GM23338 (cell line): ENCODE measurements at places on chromosomes 5 and 9. TPM values are rescaled to one million over a fixed set of nuclear protein-coding genes. Genes with fewer than 3 reads are reported as not detected.

SPRY4 gene
- 177 and 240 TPM in 2 replicates for total RNA-seq

TTLL11 gene
- 1.4 and 1.7 TPM in 2 replicates for total RNA-seq

IL5 gene
- total RNA-seq = not detected in 2 replicates

CA9 gene
- not detected in 2 replicates for total RNA-seq

LRRC19 gene
- not detected in 2 replicates for total RNA-seq

SPINK4 gene
- total RNA-seq = not detected in 2 replicates

FAXDC2 gene
- 1.8 and 4.6 TPM in 2 replicates for total RNA-seq

HAND1 gene
- not detected in 2 replicates for total RNA-seq

GARIN3 gene
- total RNA-seq = not detected in 2 replicates

CAMLG gene
- total RNA-seq = 34.0 and 34.4 TPM in 2 replicates

SLC2A6 gene
- total RNA-seq = 30.9 and 39.3 TPM in 2 replicates

TAF11L14 gene
- total RNA-seq = not detected in 2 replicates

EIF4EBP3 gene
- total RNA-seq = 2.4 TPM in 1 of 2 replicates, not detected in the other

KIF12 gene
- 0.58 and 4.3 TPM in 2 replicates for total RNA-seq

ICE1 gene
- 54.4 and 59.5 TPM in 2 replicates for total RNA-seq

ENDOG gene
- 14.6 and 23.5 TPM in 2 replicates for total RNA-seq

DNA sequence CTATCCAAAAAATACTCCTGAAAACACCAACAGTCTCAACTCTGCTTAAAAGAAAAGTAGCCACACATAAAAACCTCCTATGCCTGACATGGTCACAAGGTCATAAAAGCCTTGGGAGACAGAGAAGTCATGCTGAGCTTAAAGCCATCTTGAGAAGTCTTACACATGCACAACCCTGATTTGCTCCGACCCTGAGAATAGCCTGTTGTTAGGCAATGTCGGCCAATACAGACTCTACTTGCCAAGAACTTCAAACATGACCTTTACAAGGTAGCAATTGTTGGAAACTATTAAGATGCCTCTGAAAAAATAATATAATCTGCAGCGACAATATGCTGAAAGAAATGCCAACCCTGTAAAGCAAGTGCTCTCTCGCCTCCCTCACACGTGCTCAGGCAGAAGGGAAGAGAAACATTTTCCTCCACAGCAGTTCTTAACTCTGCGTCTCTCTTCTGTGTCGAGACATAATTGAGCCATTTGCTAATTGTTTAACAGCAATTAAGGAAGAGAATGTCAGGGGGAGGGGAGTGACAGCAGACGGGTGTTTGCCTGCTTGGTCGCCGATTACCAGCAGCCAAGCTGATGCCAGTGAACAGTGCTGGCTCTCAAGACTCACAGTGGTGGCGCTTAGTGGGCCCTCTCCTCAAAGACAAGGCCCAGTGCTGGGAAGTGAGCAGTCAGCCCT lies 393.6 kb downstream of the SPOCK1 start:
- no peak for DNase-seq

- DNase-seq = peak; percentile 91
Observed at GRCh38 chr5:611731-612486, at the start of gene CEP72. CEP72 (plus strand) TSS chr5:612340; CDS start chr5:612362, 22 bp downstream.

DNA sequence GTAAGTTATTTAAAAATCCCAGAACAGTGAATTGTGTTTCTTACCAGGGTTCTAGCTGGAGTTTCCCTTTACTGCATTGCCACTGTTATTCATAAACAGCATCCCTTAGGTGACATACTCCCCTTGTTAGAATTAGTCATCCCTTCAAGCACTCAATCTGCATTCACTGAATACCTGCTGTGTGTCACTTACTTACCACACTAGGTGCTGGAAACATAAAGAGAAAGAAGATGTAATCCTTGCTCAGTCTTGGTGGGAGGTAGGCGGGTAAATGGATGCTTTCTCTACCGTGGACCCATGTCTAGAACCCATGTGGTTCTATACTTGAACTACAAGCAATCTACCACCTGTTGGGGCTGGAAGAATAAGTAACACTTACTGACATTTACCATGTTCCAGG lies 371.6 kb downstream of the KDM4C start:
- peak; percentile 37 for DNase-seq

DNA sequence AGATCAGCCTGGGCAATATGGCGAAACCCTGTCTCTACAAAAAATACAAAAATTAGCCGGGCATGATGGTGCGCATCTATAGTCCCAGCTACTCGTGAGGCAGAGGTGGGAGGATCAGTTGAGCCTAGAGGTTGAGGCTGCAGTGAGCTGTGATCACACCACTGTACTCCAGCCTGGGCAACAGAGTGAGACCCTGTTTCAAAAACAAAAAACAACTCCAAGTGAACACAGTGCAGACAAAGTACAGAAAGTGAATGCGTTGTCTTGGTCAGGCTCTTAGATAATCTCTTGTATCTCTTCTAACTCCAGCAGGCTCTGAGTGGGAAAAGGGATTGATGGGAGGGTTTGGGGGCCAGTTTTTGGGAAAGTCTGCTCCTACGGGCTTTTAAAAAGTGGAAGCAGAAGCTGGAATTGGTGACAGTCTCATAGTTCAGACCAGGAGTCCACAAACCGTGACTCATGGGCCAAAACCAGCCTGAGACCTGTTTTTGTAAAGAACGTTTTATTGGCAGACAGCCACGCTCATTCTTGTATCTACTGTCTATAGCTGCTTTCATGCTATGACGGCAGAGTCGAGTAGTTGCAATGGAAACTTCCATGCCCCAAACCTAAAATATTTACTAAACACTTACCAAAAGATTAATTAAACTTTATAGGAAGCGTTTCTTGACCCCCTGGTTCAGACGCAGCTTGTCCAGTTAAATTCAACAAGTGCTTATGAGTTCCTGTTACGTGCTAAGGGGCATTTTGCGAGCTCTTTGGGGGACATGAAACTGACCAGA lies 32.9 kb downstream of the NDST1 start:
- no peak for DNase-seq

DNA sequence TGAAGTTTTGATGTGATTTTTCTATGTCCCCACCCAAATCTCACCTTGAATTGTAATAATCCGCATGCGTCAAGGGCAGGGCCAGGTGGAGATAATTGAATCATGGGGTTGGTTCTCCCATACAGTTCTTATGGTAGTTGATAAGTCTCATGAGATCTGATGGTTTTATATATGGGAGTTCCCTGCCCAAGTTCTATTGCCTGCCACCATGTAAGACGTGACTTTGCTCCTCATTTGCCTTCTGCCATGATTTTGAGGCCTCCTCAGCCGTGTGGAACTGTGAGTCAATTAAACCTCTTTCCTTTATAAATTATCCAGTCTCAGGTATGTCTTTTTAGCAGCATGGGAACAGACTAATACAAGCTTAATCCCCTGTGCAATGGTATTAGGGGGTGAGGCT lies 25.5 kb upstream of the RAI14 start:
- no peak for DNase-seq

- peak; percentile 65 for DNase-seq
Observed at GRCh38 chr9:15873573-15874177, 320.8 kb downstream of the CCDC171 start.

DNA sequence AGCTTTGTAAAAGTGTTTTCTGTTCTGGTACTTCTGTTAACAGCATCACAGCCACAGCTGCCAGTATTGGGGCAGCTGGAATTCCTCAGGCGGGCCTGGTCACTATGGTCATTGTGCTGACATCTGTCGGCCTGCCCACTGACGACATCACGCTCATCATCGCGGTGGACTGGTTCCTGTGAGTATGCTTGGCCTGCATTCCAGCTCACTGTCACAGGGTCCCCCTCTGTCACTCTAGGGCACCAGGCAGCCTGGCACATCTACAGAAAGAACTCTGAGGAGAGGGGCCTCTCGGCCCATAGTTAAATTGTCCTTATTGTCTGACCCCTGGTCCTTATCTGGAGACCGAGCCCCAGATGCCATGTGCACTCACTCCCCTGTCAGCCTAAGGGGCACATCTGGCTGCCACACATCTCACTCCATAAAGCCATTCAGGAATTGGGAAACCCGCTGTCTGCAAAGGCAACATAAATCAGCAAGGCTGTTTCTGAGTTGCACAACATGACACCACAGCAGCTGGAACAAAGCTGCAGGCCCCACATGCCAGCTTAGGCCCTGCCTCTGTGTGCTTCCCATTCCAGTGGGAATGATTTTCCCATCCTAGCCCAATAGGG lies 77.5 kb downstream of the SLC1A3 start:
- no peak for DNase-seq

GRCh38 chr9:94800424-94801117 lies 74.1 kb downstream of the AOPEP start:
- no peak for DNase-seq

- DNase-seq = no peak
Observed at GRCh38 chr5:163832155-163832554, 326.7 kb downstream of the MAT2B start.

DNA sequence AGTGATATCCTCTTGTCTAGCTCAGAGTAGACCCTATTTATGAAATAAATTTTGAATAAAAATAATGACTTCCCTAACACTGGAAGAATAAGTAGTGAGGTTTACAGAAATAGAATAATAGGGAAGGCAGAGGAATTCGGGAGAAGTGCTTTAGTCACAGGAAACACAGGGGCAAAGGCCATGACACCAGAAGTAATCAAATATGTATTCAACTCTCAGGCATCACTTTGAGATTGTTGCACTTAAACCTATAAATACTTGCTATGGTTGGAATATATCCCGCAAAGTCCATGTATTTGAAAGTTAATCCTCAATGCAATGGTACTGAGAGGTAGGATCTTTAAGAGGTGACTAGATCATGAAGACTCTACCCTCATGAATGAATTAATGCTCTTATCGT lies 166.8 kb downstream of the YIPF5 start:
- no peak for DNase-seq

- no peak for DNase-seq
Observed at GRCh38 chr5:139438707-139439012, 665 bp downstream of the DNAJC18 start.

DNA sequence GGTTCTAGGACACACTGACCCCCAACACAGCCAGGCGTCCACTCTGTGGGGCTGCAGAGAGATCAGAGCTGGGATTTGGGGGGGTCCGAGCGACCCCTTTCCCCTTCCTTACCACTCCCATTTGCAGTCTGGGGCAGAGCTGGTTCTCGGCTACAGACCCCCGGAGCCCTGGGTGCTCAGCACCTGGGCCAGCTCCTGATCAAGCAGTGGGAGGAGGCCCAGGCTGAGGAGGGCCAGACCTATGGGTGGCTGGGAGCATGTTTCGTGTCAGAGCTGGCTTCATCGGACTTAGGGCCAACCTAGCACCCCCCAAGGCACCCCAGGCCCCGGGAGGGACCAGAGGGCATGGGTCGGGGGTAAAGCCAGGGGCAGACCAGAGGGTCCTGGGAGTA lies 7.6 kb downstream of the GRIN1 start:
- no peak for DNase-seq

- no peak for DNase-seq
Observed at GRCh38 chr5:143128412-143129071, 274.9 kb downstream of the NR3C1 start.

DNA sequence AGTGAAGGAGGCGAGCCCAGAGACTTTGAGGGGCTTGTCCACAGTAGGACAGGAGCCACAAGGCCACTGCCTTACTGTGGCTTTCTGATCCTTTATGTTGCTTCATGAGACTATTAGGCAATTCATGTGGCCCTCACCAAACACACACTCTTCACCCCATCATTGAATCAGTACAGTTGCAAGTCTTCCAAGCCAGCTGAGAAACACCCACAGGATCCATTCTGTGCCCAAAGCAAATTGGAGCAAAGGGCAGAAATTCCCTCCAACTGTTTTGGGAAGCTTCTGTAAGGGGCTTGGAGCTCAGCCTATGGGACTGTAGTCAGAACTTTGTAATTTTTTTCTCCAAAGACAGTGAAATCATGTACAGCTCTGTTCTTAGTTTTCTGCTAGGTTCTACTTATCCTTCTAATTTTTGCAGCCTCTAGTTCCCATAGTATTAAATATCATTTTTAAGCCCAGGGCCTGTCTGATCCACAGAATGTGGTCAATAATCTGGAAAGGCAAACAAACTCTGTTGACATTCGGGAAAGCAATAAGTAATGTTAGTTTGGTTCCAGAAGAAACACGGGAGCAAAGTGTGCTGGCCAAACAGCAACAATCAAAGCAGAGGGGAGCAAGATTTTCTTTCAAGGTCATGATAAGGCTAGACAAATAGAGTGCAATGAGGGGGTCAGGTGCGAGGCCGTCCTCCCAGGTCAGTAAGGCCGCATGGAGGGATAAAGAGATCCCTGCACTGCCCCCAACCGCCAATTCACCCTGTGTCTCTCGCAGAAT lies 47.0 kb downstream of the UBE2QL1 start:
- DNase-seq = no peak

DNA sequence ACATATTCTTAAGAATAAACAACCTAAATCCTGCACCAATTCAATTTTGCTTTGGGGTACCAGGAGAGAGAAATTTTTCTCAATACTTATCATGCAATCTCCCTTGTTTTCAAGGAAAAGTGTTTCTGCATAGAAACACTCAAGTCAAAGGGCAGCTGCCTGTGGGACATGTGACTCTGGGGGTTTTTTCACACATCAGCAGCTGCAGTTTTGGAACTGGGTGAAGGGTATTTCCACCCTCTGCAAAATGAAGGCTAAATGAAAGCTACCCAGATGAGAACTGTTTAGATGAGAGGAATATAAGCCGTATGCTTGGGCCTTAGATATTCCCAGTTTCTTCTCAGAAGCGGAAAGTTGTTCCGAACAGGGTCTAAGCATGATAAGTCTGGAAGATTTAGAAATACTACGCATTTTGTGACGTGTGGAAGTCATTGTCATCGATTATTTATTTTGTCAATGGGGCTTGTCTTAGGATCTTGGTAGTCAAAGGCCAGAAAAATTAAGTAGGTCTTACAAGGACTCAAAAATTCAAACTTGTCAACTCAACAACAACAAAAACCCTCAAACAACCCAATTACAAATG lies 64.3 kb upstream of the BOD1 start:
- no peak for DNase-seq

GRCh38 chr5:138872841-138873465 lies 2.2 kb downstream of the LRRTM2 start:
- DNase-seq = no peak

DNA sequence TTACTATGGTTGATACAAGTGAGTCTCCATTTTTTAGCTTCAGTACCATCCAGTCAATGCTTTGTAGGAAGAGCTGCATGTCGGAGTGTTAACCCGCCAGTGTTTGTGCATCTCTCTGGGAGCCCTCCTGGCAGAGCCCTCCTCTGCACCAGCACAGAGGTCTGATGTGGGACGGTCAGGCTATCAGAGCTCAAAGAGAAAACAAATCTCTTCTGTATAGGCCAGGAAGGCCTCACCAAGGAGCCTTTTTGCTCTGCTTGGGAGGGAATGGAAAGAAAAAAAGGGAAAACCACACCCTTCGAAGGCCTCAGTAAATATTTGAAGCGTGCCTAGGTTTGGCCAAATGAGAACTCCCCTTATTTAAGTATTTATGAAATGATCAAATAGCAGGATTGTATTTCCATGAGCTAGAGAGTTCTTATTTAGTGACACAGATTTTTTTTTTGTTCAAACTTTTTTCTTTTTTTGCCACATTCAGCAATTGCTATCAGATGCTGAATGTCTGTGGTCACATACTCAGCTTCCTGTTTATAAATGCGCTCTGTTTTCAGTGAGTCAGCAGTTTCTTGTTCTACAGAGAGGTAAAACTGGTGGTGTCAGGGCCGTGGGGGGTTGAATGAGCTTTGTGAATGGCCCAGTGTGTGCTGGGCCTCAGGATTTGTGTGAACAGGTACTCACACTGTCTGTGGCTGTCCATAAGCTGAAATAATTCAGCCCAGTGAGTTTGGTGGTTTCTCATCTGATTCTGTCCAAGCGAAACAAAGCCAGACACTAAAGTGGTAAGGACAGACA lies 226.6 kb downstream of the SNX18 start:
- DNase-seq = peak; percentile 17

GRCh38 chr5:57436586-57436985 lies 46.0 kb downstream of the ACTBL2 start:
- DNase-seq = no peak

- DNase-seq = no peak
Observed at GRCh38 chr5:16709691-16710433, 93.1 kb upstream of the RETREG1 start.
